ENCODE measurements at places on chromosomes 11 and 22. TPM values are rescaled to one million over a fixed set of nuclear protein-coding genes. Genes with fewer than 3 reads are reported as not detected.

DGCR2 gene
- total RNA-seq = 48.1 TPM

HORMAD2 gene
- total RNA-seq = not detected

PDGFD gene
- 14.4 TPM for total RNA-seq

CASP1 gene
- 8.8 TPM for total RNA-seq

Measured in right atrium auricular region (tissue), 2 donors.